ENCODE measurements at places on chromosomes 6 and 20. TPM values are rescaled to one million over a fixed set of nuclear protein-coding genes. Genes with fewer than 3 reads are reported as not detected.

The ADTRP gene
- 1.3 TPM for total RNA-seq

The KCNS1 gene
- total RNA-seq: 1.3 TPM

The APOM gene
- 0.43 TPM for total RNA-seq

The GTF2H4 gene
- total RNA-seq: 14.7 TPM

The PERP gene
- total RNA-seq: 11.0 TPM

The NT5DC1 gene
- 7.8 TPM for total RNA-seq

DNA sequence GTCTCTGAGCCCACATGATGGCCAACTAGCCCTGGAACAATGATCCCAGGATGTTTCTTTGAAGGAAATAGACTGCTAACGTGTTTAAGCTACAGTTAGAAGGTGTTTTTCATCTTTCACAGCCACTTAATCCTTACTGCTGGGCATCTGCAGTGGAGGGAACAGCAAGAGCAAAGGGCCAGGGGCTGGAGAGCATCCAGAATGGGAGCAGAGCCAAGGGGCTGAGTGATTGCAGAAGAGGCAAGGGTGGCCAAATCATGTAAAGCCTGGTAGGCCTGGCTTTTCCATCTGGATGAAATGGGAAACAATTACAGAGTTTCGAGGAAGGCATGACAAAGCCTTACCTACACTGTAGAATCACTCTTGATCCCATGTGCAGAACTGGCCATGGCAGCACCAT lies 18.7 kb upstream of the LAMP5 start:
- no peak for DNase-seq

- DNase-seq: peak; percentile 9
Measured at GRCh38 chr6:56246881-56247653, at the start of gene COL21A1. Gene COL21A1 (minus strand): TSS chr6:56247580. CDS start chr6:56182618, 64,962 bp downstream.

DNA sequence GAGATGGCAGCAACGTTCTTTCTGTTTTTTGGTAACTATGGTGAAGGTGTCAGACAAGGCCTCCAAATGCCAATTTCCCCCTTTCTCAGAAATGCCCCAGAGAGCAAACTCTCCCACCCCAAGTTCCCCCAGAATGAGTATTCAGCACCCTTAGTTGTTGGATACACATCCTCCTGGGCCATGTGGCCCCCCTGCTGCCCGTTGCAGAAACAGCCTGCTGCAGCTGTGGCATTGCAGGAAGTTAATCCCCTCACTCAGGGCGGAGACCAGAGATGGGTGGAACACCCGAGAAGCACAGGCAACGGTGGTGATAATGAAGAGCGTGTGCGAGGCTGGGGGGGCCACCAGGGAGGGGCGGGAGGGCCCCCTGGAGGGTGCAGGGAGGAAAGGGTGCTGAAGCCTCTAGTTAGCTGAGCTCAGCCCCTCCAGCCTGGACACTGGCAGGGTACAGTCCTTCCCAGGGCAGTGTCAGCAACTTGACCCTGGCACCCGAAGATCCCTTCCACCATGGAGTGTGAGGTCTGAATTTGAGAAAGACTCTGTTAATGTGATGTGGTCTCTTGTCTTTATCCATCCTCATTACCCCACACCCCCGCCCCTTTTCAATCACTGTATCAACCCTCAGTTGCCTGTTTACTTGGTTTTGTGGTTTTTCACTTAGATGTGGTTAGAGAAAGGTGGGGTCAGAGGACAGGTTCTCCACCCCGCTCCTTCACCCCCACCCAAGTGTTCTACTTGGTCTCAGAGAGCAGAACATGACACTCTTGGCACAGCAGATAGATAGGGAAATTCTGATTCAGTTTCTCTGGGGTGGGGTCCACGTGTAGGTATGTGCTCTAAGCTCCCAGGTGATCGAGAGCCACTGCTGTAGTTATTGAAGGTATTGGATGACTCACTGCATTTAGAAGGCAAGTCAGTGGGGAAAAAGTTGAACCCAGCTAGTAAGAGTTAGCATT lies 208.8 kb upstream of the SUPT3H start:
- peak; percentile 37 for DNase-seq

GRCh38 chr20:20820104-20820503 lies 107.7 kb upstream of the RALGAPA2 start:
- no peak for DNase-seq

GRCh38 chr20:62778601-62779416 lies 17.5 kb upstream of the MRGBP start:
- DNase-seq: no peak

DNA sequence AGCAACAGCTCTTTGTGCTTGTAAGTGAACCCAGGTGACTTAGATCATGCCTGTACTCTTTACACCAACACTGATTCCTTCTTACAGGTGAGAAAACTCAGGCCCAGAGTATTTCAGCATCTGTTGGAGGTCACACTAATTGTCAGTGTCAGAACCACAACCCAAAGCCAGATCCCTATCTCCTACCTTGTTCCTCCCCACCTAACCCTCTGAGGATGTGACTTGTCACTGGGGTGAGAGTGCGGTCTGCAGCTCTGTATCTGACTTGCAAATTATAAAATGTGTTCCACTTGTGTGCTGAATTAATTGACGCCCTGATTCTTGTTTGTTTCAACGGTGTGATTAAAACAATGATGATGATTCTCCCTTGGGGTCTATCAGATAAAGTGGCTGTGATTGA lies 232.5 kb upstream of the KCNG1 start:
- no peak for DNase-seq

DNA sequence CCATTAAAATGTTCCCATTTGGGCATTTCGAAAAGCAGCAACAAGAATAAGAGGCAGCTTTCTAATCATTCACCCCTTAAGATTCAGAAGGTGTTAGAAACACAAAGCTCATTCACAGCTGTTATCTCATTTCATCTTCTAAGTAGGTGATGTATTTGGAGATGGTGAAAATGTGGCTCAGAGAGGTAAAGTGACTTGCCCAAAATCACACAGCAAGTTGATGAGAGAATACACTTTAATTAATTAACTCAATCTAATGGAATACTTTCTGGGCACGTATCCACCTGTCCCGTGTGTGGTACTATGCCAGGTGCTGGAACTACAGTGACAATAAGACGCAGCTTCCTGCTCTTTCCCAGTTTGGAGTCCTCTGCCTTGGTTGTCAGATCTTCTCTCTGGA lies 147.4 kb upstream of the LRFN2 start:
- no peak for DNase-seq

Measured in fibroblast of villous mesenchyme (primary cell).